ENCODE measurements at places on chromosomes 2 and 18.

DNA sequence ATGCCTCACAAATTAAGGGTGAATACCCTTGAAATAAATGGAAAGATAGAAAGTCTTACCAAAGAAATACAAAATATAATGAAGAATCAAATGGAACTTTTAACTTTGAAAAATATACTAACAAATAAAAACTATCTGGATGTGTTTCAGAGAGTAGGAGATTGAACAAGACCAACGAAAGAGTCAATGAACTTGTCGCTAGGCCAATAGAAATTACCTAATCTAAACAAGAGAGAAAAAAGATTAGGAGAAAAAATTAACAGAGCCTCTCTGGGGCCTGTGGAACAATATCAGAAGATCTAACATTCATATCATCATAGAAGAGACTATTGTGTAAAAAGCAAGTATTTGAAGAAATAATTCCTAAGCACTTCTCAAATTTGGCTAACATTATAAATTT, 11.1 kb downstream of the FRZB start:
- no peak for DNase-seq

GRCh38 chr2:41495050-41495449, 552.8 kb upstream of the PKDCC start:
- DNase-seq = no peak

DNA sequence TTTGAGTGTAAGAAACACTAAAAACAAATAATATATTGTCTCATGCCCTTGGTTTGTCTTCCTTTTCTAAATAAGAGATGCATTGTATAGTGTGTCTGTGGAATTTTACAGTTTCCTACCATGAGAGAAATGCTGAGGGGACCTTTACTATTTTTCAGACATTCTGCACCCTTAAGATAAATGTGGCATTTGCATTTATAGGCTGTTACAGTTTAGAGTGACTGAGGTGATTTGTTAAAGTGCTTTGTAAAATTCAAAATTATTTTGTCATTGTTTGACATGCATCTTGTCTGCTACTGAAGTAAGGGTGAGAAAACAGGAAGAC, 78.9 kb upstream of the ZSWIM2 start:
- no peak for DNase-seq

DNA sequence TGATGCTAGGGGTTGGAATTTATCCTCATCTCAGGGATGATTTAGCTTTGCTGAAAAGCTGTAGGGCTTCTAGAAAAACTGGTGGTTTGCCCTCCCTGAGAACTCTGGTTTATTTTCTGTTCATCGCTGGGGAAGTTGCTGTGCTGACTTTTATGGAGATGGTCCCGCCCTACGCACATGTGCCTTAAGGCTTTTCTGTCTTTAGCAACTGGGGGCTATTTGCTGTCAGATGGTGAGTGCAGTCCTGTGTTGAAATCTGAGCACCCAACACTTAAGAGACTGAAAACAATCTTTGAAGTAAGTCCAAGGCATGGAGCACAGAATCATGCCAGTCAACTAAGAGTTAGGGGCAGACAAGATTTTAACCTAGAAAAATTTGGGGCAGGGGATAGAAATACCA, 2148.4 kb upstream of the CELF4 start:
- DNase-seq = no peak

GRCh38 chr2:180698668-180699067, 281.7 kb upstream of the UBE2E3 start:
- no peak for DNase-seq

DNA sequence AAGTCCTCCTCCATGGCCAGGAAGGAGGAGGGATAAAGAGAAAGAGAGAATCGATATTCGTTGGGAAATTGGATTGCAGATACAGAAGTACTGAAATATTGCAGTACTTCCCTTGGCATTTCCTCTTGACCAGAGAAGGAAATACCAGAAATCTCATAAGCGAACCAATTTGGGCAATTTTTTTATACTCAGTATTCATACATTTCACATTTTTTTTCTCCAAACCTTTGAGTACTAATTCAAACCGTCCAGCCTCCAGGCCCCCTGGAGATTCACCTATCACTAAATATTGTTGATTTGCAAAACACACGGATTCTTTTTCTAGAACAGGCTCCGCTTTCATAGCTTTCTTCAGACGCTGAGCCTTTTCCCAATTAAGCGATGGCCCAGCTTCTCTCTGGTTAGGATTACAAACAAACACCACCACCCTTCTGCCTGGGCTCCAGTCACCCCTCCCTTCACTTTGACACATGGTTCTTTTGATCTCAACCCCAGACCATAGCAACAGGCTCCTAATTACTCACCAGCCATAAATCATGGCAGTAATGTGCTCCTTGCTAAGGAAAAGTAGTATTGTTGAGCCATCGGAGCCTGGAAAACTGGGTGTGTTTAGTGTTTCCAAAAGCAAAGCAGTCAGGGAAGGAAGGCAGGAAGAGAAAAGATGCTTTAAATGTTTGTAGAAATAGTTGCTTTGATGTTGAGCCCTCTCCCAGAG, 138.4 kb upstream of the CCDC68 start:
- DNase-seq = no peak

GRCh38 chr2:201257956-201258665, 2.2 kb upstream of the CASP8 start:
- peak; percentile 83 for DNase-seq

- DNase-seq = no peak
Observed at GRCh38 chr2:120859814-120860578, 124.3 kb downstream of the GLI2 start.

GRCh38 chr2:113182471-113183260, 8.9 kb downstream of the PSD4 start:
- DNase-seq = no peak

DNA sequence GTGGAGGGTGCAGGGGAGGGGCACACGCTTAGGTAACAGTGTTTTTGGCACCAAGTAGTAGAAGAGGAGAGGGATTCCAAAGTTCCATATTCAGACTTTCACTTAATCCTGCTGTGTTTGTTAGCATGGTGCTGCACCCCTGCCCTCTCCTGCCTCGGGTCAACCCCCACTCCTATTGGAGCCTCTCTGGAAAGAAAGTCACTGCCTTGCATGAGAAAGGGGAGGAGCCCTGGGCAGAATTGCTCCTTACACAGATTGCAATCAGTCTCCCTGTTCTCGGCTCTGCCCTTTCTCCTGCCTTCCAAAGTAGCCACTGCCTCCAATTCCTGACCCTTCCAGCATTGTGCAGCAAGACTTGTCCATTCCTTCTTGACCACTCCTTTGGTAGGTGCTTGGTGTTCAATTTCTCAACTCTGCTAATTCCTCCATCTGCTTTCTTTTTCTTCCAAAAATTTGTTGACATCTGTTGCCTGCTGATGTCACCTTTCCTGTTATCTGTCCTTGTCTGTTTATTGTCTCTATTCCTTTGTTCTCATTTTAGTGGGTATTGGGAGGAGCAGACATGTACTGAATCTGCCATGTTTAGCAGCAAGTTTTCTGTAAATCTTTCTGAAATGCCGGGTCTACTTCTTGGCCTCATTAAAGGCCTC, 225.4 kb downstream of the LOXHD1 start:
- DNase-seq = no peak

DNA sequence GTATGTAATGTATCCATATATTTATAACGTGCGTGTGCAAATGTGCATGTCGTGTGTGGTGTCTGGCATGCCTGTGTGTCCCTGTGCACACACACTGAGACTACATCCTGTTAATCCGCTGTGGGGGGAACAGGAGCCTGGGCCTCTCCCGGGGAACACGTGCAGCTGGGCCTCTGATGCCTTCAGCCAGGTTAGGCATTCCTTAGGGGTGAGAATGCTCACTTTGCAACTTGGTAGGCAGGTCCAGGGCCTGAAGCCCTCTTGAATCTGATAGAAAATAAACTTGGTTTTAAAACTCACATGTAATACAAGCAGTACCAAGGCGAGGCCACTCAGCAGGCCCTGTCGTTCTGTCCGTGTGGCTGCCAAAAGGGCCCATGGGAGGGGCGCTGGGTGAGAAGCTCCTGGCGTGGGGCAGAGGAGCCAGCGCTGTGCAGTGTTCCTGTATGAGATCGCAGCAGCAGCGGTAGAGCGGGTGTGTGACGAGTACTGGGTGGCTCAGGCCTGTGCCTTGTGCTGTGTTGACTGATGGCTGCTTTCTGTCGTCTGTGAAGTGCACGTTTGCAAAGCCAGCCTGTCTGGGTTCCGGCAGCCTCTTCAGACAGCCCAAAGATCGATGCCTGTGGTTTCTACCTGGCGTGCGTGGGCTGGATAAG, 16.2 kb downstream of the SALL3 start:
- DNase-seq = no peak

GRCh38 chr2:157261199-157261782, 3.8 kb downstream of the GALNT5 start:
- no peak for DNase-seq

GRCh38 chr2:223952280-223952968, 4.8 kb upstream of the MRPL44 start:
- DNase-seq = no peak

- DNase-seq = no peak
Observed at GRCh38 chr18:7202169-7202568, 28.7 kb upstream of the LRRC30 start.

GRCh38 chr18:78192054-78192453, 787.6 kb upstream of the SALL3 start:
- DNase-seq = no peak

DNA sequence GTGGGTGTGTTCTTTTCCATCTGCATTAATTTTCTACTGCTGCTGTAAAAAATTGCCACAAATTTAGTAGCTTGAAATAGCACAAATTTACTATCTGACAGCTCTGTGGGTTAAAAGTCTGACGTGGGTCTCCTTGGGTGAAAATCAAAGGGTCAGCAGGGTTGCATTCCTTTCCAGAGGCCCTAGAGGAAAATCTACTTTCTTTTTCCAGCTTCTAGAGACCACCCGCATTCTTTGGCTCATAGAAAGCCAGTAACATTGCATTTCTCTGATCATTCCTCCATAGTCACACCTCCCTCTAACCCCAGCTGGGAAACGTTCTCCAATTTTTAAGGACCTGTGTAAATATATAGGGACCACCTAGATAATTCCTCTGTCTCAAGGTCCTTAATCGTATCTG, 128.8 kb downstream of the ATL2 start:
- DNase-seq = no peak

GRCh38 chr2:239276851-239277250, 124.0 kb downstream of the HDAC4 start:
- no peak for DNase-seq

DNA sequence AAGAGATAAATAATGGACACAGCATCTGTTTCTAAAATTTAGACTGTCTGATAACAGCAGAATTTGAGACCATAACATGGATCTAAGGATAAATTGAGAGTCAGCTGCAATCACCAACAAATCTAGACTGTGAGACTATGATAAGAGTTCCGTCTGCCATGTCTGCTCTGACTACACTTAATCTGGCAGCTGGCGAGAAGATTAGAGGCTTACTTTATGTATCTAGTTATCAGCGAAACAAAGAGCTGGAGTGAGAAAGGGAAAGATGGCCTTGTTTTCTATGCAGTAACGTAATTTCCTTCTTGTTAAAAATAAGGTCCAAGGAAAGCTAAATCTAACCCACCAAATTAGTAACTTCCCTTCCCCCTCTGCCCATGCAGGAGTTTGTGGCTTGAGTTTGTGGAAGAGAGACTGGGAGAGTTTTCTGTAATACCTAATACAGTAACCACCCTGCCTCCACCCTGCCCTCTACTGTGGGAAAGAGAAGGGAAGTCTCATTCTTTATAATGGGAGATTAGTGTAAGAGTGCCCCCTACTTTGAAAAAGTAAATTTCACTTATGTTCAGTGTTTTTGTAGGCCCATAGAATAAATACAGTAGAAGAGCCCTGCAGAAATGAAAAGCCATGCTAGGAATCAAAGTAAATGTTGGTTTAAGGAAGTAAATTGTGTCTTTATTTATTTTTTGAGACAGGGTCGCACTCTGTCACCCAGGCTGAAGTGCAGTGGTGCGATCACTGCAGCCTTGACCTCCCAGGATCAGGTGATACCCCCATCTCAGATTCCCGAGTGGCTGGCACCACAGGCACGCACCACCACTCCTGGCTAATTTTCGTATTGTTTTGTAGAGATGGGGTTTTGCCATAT, 27.5 kb downstream of the EML4 start:
- peak; percentile 56 for DNase-seq

- DNase-seq = no peak
Observed at GRCh38 chr2:113769555-113769954, 13.1 kb upstream of the SLC35F5 start.

- DNase-seq = no peak
Observed at GRCh38 chr2:222859786-222860612, 837 bp upstream of the ACSL3 start.

DNA sequence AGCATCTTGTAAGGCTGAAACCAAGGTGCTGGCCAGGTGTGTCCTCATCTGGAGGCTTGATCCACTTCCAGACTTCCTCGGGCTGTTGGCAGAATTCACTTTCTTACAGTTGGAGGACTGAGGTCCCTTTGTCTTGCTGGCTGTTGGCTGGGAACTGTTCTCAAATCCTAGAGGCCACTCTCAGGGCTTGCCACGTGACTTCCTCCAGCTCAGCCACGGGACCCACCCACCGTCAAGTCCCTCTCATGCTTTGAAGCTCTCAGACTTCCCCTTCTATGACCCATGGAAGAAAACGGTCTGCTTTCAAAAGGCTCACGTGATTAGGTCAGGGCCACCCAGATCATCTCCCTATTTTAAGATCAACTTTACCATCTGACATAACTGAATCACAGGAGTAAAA, 77.1 kb downstream of the SMAD4 start:
- no peak for DNase-seq

GRCh38 chr2:191311-192190, 72.3 kb downstream of the SH3YL1 start:
- no peak for DNase-seq

DNA sequence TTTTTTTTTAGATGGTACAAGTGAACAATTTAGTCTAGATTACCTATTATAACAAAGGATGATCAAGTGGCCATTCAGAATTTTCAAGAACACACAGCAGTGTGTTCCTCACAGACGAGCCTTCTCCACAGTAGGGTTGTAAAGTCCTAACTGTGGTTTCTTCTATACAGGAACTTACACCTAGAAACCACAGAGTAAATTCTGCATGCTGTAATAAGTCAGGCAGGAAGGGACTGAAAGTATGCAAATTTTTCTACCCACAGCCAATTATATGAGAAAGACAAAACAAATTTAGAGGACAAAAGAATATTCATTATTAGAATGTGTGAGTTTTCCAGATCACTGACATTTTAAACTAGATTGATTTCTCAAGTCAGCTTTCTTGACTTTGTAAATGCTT, 99.5 kb downstream of the RBMS1 start:
- no peak for DNase-seq

DNA sequence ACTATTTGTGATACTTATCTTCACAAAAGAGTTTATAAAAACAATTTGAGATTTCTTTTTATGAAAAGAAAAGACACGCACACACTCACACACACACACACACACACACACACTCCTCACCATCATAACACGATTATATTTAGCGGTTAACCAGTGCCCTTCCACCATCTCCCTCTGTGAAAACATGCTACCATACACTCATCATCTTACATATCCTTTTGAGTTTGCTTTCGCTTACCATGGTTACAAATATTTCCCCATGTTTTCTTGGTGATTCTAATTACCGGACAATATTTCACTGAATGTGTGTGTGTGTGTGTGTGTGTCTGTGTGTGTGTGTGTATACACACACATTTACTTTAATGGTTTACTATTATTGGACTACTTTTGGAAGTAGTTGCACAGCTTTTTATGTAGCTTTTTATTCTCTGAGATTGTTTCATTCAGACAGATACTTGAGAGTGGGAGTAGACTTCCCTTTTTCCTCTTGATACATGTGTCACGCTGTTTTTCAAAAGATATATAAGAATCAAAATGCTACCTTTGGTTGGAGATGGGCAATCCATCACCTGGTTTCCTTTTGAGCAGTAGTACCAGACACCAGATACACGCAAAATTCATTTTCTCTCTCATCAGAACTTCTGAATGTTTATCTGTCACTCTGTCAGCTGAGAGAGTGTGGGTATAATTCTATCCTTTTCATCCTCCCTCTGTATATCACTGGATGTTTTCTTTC, 138.1 kb downstream of the SETBP1 start:
- no peak for DNase-seq

All from naive thymus-derived CD4-positive, alpha-beta T cell (primary cell).